ENCODE measurements at places on chromosomes 3 and 15. TPM values are rescaled to one million over a fixed set of nuclear protein-coding genes. Genes with fewer than 3 reads are reported as not detected.

DNA sequence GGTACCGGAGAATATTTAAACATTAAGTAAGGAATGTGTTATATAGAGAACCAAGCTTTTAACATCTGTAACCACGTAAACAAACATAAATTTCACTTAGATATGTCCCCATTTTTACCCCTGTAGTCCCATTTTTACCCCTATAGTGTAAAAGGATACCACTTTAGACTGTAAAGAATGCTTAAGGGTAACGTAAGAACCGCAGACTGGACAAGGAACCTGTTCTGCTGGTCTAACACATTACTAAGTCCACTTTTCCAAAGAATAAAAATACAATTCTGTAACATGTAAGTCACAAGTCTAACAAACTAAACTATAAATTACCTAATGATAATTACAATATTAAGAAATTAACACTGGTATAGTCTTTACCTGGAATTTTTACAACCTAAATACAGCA is 2.9 kb downstream of the SLC12A6 start:
- no peak for DNase-seq

DNA sequence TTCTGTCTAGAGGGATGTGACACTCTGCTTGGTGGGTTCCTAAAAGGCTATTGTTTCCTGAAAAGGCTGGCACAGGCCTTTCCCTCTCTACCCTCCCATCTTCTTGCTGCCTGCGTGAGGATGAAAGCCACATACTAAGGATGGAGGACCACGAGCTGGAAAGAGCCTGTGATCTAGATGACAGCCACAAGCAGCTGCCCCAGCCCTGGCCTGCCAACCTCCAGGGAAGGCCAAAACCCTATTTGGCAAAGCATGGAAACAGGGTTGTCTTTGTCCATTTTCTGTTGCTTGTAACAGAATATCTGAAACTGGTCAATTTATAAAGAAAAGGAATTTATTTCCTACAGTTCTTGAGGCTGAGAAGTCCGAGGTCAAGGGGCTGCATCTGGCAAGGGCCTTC is 144.5 kb downstream of the FBLN2 start:
- DNase-seq, result no peak

DNA sequence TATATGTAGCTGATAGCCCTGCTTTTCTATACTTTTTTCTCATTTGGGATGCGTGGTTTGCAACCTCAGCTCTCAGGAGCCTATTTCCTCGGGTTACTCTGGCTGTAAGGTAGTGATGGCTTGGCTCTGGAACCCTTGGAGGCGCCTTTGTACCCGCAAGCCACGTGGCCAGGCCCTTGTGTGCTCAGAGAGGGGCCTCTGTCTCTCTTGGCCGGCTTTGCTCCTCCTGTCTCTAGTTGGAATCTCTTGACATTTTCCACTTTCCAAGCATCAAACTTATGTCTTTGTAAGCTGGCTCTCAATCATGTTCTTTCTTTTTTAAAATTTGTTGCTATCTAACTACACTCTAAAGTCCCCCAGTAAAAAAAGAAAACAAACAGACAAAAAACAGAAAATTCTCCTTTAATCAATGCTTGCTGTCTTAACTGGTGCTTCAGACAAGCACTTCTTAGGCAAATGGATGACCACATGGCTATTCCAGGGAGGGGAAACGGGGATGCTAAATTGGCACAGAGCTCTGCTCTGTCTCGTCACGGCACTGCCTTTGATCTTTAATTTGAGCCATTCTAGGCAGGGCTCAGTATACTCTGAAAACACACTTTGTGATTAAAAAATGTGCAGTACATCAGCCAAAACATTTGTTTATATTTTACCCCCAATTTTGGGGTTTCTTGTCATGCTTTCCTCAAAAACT is 180.4 kb upstream of the NR2E3 start:
- no peak for DNase-seq

- DNase-seq, result no peak
Measured at GRCh38 chr3:45865563-45865962, 20.8 kb upstream of the CCR9 start.

ACOX2 gene
- 3.0 TPM for total RNA-seq

All from SK-MEL-5 (cell line).